Right ventricle myocardium inferior (tissue), 1 donor: ENCODE measurements at places on chromosomes 16 and 17. TPM values are rescaled to one million over a fixed set of nuclear protein-coding genes. Genes with fewer than 3 reads are reported as not detected.
A peak's percentile ranks its signal among the peaks of the same experiment; 100 is the strongest.

- no peak for DNase-seq
Observed at GRCh38 chr17:57338257-57338914, 82.1 kb downstream of the MSI2 start.

DNA sequence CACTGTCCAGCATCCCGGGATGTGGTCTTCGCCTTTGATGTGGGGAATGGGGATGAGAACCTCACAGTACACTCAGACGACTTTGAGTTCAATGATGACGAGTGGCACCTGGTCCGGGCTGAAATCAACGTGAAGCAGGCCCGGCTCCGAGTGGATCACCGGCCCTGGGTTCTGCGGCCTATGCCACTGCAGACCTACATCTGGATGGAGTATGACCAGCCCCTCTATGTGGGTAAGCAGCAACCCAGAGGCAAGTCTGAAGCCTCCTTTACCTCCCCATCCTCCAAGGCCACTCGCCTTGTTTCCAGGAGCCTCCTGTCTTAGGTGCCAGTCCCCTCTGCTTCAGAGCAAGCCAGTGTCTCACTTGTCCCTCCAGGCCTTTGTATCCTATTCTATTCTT lies 10.2 kb downstream of the CNTNAP1 start:
- DNase-seq: no peak

GRCh38 chr16:89004209-89004831 lies 27.3 kb upstream of the CBFA2T3 start:
- peak; percentile 76 for DNase-seq

DNA sequence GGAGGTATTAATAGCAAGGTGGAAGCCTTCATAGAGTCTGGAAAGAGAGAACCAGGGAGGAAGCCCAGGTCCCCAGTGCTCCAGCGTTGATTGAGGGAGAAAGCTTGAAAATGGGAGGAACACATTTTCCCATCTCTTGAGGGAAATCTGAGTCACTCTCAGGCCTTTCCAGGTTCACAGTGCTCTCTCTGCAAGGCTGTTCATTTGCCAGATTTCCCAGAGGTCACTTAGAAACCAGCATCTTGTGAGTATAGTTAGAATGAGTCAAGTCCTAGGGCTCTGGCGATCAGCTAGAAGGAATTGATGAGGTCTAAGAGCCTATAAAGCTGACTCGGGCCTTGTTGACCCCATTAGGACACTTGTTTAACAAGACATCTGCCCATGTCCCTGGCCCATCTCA lies 17.7 kb upstream of the ZNF594 start:
- DNase-seq: no peak

- DNase-seq: no peak
Observed at GRCh38 chr17:41555105-41555887, 16.6 kb downstream of the KRT9 start.

DNA sequence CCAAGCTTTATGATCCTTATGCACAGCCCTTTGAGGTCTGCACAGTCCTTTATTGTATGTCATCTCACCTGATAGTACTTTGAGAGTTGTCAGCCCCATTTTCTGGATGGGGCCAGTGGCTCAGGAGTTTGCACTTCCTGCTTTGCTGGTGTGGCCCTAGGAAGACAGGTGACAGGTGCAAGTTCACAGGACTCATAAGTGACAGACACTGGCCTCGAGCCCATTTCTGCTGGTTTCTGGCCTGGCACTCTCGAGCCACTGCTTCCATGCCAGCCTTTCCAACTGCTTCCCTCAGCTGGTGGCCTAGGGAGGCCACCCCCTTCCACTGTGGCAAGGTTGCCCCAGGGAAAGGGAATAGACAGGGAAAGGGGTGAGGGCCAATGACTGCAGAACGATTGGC lies 84.4 kb upstream of the CCL1 start:
- DNase-seq: no peak

DNA sequence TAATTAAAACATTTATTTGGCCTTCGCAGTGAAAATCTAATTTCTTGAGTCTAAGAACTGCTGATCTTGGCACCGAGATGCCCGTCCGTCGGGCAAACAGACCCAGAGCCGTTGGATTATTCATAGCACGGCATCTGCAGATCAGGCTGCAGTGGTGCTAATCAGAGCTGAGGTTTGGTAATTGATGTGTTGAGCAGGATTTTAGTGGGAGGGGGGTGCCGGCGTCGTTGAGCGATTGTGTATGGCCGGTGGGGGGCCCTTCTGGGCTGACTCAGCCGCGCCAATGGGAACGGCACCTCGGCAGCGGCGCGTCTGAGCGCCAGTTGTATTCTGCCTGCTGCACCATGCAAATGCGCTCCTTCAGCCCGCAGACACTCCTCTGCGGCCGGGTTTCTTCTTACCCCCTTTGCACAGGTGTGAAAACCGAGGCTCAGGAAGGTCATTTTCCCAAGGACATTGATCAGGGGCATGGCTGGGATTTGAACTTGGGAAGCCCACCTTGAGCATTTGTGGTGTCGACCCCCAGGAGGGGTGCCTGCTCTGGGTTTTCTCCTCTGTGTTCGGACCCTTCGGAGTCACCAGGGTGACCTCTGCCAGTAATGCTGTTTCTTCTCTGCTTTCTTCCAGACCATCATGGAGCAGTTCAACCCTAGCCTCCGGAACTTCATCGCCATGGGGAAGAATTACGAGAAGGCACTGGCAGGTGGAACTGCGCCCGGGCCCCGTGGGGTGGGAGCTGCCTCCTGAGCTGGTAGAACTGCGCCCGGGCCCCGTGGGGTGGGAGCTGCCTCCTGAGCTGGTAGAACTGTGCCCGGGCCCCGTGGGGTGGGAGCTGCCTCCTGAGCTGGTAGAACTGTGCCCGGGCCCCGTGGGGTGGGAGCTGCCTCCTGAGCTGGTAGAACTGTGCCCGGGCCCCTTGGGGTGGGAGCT lies 18.4 kb downstream of the BAIAP2 start:
- no peak for DNase-seq

DNA sequence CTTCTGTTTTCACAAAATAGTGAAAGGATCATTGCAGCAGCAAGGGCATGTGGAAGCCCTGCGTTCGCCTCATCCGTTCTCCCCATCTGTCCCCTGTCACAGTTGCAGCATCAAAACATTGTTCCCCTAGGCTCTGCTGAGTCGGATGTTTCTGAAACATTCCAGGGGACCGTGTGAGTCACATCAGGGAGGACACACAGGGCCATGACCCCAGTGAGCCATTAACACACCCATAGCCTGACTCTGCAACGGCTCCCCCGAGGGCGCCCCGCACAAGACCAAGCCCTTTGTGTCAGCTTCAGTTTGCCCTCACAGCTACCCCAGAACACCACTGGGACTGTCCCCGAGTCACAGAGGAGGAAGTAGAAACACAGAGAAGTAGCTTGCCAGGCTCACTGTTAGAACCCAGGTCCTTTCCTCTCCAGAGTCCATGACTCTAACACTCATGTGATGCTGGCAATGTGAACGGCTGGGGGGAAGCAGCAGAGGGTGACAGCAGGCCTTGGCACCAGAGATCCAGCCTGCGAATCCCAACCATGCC lies 63.3 kb upstream of the HSBP1 start:
- DNase-seq: peak; percentile 74

GRCh38 chr17:34360601-34361270 lies 2.3 kb downstream of the CCL1 start:
- DNase-seq: no peak

GRCh38 chr16:15976929-15977637 lies 27.7 kb downstream of the ABCC1 start:
- DNase-seq: no peak

DNA sequence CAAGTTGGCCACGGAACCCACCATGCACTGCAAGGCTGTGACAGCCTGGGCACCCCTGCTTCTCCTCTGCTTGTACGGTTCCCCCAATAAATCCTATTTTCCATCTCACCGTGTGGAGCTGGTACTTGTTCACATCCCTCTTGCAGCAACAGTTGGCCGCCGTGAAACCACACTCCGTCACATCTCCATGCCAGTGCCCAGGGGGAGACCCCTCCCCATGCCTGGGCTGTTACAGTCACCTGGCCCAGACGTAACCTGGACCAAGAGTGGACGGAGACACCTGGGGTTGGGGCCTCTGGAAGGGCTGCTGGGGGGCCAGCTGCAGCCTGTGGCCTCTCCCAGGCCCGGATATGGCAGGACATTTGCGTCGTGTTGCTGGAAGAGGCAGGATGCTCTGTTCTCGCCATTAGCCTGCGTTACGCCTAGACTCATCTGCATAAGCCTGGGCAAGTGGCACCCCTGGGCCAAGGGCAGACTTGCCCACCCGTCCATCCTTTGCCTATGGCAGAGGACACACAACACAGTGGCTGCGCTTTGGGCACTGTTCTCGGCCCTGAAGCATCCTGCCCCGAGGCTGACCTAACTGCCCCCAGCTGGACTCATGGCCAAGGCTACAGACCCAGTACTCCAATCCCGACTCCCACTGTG lies 14.2 kb upstream of the KREMEN2 start:
- no peak for DNase-seq

DNA sequence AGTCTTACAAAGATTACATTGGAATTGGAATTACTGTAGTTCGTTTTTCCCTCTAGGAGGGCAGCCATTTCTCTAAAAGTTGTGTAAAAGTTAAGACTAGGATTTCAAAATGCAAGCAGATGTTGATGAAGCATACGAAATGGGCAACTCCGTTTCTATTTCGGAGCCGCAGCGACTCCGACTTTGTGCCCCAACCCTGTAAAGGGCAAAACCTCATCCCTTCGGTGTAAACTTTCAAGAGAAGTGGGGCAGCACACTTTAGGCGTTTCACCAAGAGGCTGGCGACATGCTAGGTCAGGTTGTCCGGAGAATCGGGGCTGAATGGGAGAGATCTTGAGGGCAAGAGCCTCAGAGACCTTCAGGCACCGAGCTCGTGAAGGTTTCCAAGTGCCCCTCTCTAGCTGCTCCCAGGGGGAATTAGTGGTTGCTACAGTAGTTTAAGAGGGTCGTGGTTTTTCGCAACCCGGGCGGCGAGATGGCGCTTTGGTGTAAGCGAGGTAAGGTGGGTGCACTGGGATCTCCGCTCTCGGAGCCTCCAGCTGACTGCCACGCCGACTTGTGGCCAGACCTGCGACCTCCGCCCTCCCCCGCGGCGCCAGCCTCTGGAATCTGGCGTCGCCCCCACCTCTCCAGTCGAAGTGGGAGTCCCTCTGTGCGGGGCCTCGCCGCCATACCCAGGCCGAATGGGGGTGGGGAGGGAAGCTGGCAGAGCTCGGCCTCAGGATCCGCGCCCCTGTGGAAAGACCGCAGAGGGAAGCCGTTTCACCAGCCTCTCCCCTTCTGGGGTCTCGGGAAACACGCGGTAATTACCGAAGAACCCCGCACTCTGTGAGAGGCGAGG lies 1.0 kb upstream of the HEXIM2 start:
- DNase-seq: peak; percentile 85

DNA sequence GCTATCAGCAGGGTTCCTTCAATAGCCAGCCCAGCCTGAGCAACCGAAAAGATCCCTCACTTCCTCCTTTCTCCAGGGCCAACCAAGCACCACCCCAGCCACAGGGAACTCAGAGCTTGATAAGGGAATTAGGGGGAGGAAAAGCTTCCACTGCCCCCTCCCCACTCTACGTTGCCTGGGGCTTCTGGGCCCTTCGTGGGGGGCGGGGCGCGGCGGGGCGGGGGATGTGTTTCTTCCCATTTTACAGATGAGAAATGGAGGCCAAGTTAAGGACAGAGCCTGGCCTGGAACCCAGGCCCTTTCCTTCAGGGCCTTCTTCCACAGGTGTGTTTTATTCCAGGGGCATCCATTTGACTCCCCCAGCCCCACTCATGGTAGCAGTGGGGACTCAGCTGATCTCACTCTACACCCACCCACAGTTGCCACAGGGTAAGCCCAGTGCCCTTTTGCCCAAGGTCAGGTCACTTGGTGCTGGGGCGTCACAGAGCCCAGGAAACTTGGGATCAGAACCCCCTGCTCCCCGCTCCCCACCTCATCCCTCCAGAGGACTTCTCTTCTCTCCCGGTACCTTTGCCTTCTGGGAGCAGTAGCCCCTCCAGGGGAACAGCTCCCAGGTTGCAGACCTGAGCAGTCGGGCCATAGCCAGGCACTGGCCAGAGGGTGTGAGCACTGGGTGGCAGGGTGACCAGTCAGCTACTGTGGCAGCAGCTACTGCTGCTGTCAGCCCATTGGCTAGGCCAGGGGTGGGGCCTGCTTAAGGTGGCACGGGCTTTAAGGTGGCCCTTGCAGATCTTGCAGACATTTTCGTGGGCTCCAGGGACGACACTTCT lies at the start of gene LDHD:
TSS of gene LDHD (minus strand) at position 700 of the 830 bp plus-strand sequence. CDS start at position 640, 60 bp downstream.
- peak; percentile 91 for DNase-seq

- DNase-seq: no peak
Observed at GRCh38 chr17:46878055-46878454, 26.7 kb downstream of the WNT9B start.

- DNase-seq: no peak
Observed at GRCh38 chr17:5677620-5678019, 93.3 kb upstream of the NLRP1 start.

GRCh38 chr16:58148526-58148925 lies 19.3 kb upstream of the CFAP20 start:
- no peak for DNase-seq

- no peak for DNase-seq
Observed at GRCh38 chr17:13352747-13353415, 248.8 kb downstream of the HS3ST3A1 start.

GRCh38 chr17:28326114-28326513 lies 7.1 kb downstream of the TMEM97 start:
- DNase-seq: no peak

DNA sequence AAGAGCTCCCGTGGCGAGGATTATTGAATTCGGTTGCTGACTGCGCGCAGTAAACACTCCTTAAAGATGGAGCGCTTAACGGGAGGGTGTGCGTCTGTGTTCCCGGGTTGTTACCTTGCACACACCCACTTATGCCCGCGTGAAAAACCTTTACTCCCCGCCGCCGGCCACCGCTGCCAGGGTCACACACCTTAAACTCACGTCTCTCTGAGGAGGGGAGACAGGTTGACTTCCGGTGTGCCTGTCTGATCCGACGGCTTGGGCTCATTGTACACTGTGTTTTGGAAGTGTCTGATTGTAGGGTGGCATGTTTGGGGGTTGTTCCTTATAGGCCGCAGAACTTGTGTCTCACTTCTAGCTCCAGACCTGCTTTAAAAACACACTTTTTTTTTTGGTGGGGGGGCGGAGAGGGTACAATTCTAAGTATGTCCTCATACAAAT lies 66.8 kb downstream of the KPNA2 start:
- DNase-seq: no peak

CSH2 gene
- not detected for total RNA-seq

KRT33B gene
- not detected for total RNA-seq

CD300LF gene
- 0.35 TPM for total RNA-seq

ADAP2 gene
- 8.6 TPM for total RNA-seq

KRTAP4-1 gene
- not detected for total RNA-seq
